Kidney tubule cell (primary cell): ENCODE measurements at places on chromosomes 5 and 9.
A peak's percentile ranks its signal among the peaks of the same experiment; 100 is the strongest.

GRCh38 chr5:172127581-172127980 lies 60.4 kb downstream of the STK10 start:
- DNase-seq: no peak

DNA sequence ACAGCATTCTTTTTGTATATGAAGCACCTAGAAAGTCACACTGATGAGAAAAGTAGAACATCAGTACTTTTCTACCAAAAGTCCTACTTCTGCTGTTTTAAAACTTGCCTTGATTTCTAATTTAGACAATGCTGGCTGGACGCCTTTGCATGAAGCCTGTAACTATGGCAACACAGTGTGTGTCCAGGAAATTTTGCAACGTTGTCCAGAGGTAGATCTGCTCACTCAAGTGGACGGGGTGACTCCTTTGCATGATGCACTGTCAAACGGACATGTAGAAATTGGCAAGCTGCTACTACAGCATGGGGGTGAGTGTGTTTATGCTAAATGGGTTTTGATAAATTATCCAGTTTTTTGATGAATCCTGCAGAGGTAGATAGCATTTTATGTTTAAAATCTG lies 73.5 kb downstream of the SLF1 start:
- peak; percentile 81 for DNase-seq

DNA sequence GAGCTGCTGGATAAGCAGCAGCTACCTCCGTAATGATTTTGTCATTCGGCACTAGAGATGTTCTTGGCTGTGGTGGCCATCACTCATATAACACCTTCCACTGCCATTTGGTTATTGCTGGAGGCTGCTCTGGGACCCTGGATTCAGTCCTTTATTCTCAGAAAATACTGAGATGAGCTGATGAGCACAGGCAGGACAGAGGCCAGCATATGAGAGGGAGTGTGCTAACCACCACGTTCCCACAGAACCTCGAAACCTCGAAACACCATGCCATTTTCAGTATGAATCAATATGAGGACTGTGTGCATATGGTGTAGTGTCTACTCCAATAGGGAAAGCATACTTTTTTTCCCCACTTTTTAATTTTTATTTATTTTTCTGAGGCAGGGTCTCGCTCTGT lies 56.6 kb downstream of the ADAM19 start:
- no peak for DNase-seq

GRCh38 chr5:115415143-115415491 lies 118.7 kb upstream of the CCDC112 start:
- DNase-seq: peak; percentile 83

GRCh38 chr5:22998362-22998761 lies 145.2 kb upstream of the CDH12 start:
- DNase-seq: no peak

DNA sequence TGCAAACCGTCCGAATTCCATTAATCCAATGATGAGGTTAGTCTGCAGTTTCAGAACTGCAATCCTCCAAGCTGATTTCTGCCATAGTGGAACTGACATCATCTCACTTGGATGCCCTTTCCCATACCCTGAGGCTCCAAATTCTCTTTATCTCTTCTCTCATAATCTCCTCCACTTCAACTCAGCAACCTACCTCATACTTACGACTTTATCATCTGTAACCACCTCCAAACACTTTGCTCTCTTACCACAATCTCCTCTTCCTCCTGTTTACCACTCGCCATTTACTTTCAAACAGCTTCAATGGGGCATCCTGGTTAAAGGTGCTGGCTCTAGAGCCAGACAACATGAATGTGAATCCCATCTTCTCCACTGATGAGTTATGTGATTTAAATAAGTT lies 223.2 kb downstream of the EPB41L4A start:
- no peak for DNase-seq

DNA sequence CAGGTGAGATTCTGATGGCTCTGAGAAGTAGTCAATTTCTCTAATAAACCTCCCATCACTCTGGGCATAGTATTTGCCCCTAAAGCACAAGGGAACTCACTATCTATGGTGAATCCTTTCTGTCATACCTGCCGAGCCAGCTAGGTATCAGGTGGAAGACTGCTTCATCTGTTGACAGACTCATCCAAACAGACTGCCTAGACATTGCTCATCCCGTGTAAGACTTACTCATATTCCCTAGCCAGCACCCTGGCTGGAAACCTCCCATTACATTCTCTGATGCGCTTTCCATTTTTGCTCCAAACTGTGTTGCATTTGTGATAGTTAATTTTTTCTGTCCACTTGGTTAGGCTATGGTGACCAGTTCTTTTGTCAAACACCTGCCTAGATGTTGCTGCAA lies 595.9 kb downstream of the DNAH5 start:
- peak; percentile 46 for DNase-seq

DNA sequence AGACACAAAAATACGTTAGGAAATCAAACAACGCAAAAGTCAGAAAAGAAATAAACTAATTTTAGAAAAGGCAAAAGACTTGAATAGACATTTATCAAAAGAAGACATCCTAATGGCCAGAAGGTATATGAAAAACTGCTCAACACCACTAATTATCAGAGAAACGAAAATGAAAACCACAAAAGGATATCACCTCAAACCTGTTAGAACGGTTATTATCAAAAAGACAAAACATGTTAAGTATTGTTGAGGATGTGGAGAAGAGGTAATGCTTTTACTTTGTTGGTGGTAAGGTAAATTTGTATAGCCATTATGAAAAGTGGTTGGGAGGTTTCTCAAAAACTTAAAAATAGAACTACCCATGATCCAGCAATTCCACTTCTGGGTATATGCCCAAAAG lies 230.0 kb upstream of the RGMB start:
- no peak for DNase-seq

- peak; percentile 39 for DNase-seq
Measured at GRCh38 chr5:73515232-73515631, 17.0 kb downstream of the BTF3 start.

DNA sequence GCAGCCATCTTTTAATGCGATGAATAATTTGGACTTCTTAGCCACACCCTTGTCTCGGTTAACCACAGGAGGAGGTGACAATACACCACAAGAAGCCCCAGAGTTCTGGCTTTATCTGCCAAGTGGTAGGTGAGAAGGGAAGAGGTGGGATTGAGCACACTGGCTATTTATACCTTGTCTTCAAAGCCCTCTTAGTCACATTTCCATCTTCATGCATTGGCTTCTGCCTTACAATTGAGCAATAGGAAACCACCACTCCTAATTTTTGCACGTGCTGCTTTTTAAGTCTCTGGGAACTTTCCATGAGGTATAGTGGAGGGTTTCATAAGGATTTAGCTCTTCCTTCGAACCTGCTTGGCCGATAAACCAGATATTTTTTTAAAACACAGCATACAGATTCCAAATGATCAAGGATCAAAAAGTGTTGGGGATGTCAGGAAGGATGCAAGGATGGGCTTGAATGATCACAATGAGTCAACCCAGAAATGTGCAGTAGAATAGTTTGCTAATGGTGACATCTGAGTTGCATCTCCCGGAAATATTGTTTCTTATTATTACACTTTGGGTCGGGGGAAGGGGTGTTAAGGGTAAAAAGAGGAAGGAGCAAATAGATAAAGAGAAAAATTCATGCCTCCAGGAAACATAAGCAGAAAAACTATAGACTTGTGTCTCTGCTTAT lies 25.5 kb downstream of the PLAC8L1 start:
- peak; percentile 65 for DNase-seq

- no peak for DNase-seq
Measured at GRCh38 chr9:108103046-108103693, 613.6 kb upstream of the KLF4 start.

GRCh38 chr5:110865400-110866094 lies 126.7 kb downstream of the SLC25A46 start:
- peak; percentile 53 for DNase-seq

- DNase-seq: peak; percentile 76
Measured at GRCh38 chr9:124771867-124772679, 962 bp upstream of the NR6A1 start.

DNA sequence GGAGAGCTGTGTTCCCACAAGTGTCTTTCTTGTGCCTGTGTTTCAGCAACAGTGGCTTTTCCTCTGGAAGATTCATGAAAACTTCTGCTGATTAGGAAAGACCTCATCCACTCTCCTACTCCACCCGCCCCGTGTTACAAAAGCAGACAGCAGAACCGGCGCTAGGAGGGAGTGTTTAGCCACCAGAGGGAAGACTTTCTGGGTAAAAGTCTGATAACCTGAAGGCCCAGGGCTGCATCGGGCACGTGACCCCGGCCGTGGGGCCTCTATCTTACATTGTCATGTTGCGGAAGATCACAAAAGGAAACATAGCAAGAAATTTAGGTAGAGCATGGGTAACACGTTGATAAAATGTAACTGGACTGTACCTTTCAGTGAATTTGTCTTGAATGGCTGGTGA lies 32.0 kb upstream of the DMRT2 start:
- no peak for DNase-seq

- no peak for DNase-seq
Measured at GRCh38 chr5:35999547-35999946, 8.4 kb upstream of the UGT3A1 start.

- no peak for DNase-seq
Measured at GRCh38 chr5:171574376-171574775, 154.9 kb downstream of the FGF18 start.

DNA sequence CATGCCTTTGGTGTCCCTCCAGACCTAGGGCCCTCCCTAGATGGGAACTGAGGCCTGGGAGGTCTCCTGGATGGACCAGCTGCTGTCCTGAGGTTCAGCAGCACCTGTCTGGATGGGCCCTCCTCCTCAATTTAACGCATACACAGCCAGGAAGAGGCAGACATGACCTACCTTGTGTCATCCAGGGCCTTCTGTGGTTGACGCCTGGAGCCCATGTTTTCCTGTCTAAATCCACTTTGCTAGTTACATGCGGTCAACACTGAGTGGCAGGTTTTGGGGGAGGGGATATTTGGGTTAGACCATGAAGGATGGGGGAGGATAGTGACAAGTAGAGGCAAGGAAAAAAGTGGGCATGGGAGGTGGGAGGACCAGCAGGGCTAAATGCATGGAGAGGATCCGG lies 3.1 kb upstream of the STC2 start:
- DNase-seq: no peak

DNA sequence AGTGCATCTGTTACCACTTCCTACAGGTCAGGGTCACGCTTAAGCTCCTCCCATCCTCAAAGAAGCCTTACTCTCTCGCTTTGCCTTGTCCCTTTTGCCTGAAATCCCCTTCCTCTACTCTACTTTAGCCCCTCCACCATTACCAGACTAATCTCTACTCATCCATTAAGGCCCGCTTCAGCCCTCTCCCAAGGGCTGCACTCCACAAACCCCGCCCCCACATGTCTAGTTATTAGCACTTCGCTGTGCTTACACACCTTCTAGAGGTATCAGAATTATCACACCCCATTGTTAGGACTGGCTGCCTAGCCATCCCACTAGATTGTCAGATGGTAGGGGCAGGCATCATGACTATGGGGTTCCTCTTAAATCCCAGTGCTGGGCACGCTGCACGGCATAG lies 565.7 kb upstream of the WWC1 start:
- DNase-seq: no peak

DNA sequence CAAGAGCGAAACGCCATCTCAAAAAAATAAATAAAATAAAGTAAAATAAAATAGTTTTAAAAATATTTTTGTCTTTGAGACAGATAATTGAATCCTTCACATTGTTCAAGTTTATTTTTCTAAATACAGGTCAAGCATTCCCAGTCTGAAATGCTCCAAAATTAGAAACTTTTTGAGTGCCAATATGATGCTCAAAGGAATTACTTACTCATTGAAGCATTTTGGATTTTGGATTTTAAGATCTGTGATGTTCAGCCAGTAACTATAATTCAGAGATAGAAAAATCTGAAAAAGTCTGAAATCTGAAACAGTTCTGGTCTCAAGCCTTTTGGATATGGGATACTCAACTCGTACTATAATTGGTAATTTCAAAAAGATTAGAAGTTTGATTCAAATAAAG lies 39.8 kb downstream of the RBM27 start:
- DNase-seq: no peak

GRCh38 chr9:128081056-128081455 lies 13.0 kb downstream of the SLC25A25 start:
- no peak for DNase-seq
